Stimulated activated CD8-positive, alpha-beta memory T cell treated with anti-CD3 and anti-CD28 coated beads, Interleukin-7, amount 100 ng/mL, for 24 hours (primary cell): ENCODE measurements at places on chromosomes 7 and 10.

DNA sequence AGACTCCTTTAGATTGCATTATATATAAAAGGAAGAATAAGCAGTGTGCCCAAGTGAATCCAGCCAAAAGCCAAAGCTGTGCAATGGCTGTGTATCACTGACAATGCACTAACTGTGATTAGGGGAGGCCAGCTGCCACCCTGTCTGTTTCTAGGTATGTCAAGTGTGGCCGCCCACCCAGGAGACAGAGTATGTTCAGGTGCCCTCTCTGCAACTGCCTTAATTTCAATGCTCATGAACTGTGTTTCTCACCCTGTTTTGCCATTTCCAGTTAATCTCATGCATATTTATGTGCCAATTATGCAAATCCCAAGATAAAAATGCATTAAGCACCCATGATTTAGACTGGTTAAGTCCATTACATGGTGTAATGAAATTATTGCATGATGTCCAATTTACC lies 159.4 kb downstream of the FRMD4A start:
- DNase-seq: no peak

DNA sequence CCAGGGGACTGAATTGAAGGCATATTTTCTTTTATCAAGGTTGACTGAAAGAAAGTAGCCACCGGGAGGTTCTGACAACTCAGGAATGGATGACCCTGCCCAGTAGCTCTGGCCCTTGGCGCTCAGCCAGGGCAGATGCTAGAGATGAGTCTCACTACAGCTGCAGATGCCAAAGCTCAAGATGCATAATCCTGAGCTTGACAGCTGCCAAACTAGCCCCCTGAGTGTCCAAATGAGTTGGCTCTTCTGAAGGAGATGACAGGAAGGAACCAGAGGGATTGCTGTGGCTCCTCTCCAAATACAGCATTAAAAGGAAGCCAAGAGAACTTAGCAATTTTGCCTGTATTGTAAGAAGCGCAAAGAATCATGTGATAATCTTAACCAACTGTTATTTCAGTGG lies 78.4 kb downstream of the NXPH1 start:
- no peak for DNase-seq

DNA sequence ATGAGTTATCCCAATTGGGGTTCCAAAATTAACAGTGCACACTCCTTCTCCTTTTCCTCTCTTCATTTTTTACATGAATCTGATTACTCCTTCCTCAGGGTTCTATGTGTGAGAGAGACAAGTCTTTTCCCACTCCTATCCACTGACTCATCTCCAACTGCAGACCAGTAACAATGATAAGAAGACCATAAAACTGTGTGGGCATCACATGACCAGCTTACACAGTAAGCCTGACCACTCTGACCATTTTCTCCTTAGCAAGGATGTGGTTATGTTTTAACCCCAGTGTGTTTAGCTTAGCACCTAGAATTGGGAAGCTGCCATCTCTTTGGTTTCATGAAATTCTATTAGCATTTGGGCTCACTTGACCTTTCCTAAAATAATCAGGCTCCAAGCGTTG lies 145.0 kb upstream of the CALCR start:
- no peak for DNase-seq

GRCh38 chr7:16764942-16765341 lies 11.4 kb downstream of the TSPAN13 start:
- no peak for DNase-seq

- DNase-seq: no peak
Measured at GRCh38 chr10:6399879-6400278, 180.2 kb downstream of the PRKCQ start.

- DNase-seq: no peak
Measured at GRCh38 chr10:114061789-114062188, 18.1 kb downstream of the ADRB1 start.

GRCh38 chr10:12019283-12019971 lies 23.2 kb downstream of the UPF2 start:
- DNase-seq: no peak

DNA sequence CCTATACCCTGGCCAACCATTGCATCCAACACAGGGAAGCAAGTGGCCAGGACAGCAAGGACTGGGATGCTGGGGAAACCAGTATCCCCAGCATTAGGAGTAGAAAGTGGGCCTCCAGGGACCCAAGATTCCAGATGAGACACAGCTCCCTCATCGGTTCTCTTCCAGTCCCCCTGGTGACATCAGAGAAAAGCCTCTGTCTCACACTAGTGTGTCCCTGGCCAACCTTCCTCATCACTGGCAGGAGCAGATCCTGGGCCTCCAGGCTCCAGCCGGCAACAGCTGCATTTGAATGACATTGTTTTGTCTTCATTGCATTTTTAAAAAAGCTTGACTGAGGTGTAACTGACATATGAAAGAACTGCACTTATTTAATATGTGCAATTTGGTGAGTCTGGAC lies 177.3 kb upstream of the LYZL2 start:
- DNase-seq: no peak

DNA sequence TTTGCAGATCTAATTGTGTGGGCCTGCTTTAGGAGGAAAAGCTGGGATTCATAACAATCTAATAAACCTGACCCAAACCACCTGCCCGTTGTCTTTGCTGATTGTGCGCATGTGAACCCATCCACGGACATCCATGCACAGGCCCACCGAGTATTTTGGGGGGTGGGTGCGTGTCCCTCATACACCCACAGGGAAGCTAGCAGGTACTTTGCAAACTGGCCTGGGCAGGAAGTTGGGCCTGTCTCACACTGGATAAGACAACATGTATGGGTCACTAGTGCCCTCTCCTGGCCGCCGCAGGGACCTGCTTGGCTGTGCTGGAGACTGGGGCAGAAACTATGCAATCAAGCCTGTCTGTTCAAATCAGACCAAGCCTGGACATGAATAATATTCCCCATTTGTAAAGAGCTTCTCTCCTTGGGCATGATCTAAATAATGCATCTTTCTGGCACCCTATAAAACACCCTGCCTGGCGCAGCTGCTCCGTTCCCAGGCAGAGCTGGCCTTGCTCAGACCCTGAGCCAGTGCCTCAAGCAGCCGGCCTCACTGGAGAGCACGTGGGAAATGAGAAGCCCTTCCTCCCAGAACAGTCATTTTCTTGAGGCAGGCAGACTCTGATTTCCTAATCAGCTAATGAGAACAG lies 15.8 kb downstream of the ECHDC3 start:
- DNase-seq: peak; percentile 73

DNA sequence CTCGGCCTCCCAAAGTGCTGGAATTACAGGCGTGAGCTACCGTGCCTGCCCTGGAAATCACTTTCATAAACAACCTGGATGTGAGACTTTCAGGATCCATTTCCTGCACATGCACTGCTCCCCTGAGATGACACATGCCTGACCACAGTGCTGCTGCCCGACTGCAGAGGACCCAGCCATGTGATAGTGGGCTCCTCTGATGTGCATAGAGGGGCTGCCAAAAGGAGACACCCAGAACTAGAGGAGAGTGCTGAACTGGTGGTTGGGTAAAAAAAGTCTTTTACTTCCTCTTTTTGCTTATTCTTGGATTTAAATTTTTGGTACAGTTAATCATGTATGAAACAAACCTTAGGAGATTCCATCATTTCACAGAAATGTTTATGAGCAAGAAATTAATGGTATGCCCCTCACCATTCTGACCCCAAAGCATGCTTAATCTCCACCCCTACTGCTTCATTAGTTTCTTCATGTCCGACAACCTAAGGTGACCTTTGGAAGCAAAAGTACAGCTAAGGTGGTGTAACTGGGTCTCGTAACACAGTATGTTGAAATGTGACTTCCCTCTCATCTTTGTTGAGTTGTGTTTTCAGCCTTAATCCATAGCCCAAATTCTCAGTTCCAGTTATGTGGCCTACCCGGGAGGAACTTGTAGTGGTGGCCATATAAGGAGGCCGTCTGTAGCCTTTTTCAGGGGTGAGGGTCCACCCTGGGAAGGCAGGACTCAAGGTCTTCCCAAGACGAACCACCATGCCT lies 111.1 kb downstream of the RNF216 start:
- DNase-seq: no peak

- no peak for DNase-seq
Measured at GRCh38 chr7:15424468-15424867, 137.3 kb downstream of the AGMO start.

DNA sequence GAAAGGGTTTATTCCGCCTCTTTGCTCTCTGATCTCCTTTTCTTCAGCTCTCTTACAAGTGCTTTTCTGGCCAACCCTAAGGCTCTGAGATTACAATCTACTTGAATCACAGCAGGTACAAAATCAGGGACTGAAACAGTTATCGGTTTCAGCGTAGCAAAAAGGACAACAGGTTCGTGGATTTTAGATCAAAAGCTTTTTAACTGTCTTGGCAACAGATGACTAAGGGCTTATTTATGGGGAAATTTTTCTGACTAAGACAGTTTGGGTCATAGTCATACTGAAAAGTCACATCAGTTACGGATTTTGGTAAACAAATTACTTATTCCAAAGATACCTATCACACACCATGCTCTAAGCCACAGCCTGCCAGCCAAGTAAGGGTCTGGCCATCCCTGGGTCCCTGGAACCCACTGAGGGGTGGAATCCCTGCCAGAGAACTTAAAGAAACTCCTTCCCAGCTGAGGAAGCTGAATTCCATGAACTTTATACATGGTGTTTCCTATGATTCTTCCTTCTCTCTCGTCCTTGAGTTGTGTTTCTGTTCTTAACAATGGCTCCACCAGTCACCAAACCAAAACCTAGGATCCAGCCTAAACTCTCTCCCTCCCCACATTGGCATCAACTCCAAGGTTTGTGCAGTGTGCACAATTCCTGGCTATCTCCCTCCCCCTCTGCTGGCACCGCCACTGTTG lies 169.3 kb downstream of the FAM107B start:
- no peak for DNase-seq

DNA sequence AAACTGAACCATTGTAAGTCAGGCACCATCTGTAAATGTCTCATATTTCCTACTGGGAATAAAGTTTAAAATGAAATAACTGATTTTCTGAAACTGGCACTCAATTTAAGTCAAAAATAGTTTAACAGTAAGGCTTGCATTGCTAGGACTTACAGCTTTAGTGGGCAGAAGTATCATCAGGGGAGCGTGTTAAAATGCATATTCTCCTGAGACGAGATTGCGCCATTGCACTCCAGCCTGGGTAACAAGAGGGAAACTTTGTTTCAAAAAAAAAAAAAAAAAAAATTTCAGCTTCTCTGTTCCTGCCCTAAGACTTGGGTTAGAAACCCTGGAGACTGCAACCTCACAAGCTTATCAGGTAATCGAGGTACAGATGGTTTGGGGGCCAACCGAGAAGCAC lies 65.4 kb downstream of the UBE3C start:
- no peak for DNase-seq

- no peak for DNase-seq
Measured at GRCh38 chr7:96728139-96728538, 18.5 kb upstream of the SEM1 start.

- no peak for DNase-seq
Measured at GRCh38 chr7:109532262-109532992, 962.8 kb downstream of the DNAJB9 start.

GRCh38 chr7:80453699-80454340 lies 58.0 kb downstream of the GNAT3 start:
- DNase-seq: no peak
